Omental fat pad (tissue), 4 donors: ENCODE measurements at places on chromosomes 6 and 20. TPM values are rescaled to one million over a fixed set of nuclear protein-coding genes. Genes with fewer than 3 reads are reported as not detected.

Gene ULBP2
- 2.5 TPM for total RNA-seq

Gene COX4I2
- total RNA-seq, result 1.8 TPM

Gene RPS21
- 1,999 TPM for total RNA-seq

Gene PRSS16
- total RNA-seq, result not detected

Gene HEY2
- total RNA-seq, result 0.24 TPM

Gene MAP7
- total RNA-seq, result 4.3 TPM
